RPMI8226 (cell line): ENCODE measurements at places on chromosomes 5 and 9.
A peak's percentile ranks its signal among the peaks of the same experiment; 100 is the strongest.

GRCh38 chr5:97243353-97243752 is 60.3 kb upstream of the RIOK2 start:
- DNase-seq: no peak

DNA sequence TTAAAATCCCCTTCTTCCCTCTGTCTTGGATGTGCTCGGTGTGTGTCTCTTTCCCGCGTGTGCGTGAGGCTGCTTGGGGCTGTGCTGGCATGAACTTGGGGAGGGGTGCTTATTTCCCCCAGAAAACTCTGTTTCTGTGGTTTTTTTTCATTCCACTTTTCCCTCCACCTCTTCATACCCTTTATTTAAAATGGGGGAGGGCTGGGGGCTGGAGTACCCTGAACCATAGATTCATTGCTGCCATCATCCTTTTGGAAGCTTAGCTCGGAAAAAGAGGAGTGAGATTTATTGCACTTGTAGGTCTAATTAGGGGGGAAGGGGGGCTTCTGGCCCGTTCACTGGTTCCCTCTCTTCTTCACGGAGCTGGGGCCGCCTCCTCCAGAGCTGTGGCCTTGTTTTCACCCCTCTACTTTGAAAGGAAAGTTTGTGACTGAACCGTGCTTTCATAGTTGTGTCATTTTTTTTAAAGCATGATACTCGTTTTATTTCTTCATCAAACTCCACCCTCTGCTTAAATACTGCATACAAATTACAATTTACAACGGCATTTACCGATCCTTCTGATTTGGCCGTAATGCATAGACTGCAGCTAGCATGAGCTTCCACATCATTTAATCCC is 2.9 kb downstream of the NR2F1 start:
- no peak for DNase-seq

DNA sequence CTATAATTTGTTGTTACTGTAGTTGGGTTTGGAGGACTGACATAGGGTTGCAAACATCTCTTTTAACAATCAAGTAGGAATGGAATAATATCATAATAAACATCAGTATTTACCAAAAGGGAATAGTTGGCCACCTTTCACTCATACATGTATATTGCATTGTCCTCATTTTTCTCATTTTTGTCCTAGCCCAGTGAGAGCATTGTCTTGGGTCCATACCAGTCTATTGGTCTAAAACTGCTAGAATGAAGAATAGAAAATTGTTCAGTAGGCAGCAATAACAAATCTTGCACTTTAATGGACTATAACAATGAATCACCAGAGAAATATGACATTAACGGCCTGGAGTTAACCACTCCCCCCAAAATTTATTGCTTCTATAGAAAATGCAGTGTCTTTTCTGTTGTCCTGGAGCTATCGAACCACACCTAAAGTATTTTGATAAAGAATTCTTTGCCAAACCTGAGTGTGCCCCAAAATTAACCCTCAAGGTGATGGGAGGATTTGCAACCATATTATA is 80.9 kb upstream of the IL33 start:
- no peak for DNase-seq

DNA sequence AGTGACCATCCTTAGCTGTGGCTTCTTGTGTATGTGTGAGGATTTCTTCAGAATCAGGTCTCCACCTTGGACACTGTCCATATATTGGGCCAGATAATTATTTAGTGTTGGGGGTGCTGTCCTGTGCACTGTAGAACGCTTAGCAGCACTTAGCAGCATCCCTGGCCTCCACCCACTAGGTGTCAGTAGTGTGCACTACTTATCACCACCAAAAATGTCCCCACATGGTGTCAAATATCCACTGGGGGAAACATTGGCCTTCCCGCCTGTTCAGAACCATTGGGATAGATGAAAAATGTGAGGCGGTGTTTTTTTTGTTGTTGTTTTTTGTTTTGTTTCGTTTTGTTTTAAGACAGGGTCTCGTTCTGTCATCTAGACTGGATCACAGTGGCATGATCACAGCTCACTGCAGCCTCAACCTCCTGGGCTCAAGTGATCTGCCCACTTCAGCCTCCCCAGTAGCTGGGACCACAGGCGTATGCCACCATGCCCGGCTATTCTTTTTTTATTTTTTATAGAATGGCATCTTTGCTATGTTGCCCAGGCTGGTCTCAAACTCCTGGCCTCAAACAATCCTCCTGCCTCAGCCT is 67.7 kb downstream of the TENT4A start:
- DNase-seq: peak; percentile 37
